Tibial nerve (tissue), 4 donors: ENCODE measurements at places on chromosomes 3 and 15. TPM values are rescaled to one million over a fixed set of nuclear protein-coding genes. Genes with fewer than 3 reads are reported as not detected.

Gene ANKRD63
- not detected for total RNA-seq

Gene SLC25A20
- 22.1 TPM for total RNA-seq

GRCh38 chr15:22954798-22955543 is 25.2 kb downstream of the CYFIP1 start:
- DNase-seq, result no peak

- no peak for DNase-seq
Observed at GRCh38 chr15:60612400-60613048, 133.6 kb upstream of the ICE2 start.

DNA sequence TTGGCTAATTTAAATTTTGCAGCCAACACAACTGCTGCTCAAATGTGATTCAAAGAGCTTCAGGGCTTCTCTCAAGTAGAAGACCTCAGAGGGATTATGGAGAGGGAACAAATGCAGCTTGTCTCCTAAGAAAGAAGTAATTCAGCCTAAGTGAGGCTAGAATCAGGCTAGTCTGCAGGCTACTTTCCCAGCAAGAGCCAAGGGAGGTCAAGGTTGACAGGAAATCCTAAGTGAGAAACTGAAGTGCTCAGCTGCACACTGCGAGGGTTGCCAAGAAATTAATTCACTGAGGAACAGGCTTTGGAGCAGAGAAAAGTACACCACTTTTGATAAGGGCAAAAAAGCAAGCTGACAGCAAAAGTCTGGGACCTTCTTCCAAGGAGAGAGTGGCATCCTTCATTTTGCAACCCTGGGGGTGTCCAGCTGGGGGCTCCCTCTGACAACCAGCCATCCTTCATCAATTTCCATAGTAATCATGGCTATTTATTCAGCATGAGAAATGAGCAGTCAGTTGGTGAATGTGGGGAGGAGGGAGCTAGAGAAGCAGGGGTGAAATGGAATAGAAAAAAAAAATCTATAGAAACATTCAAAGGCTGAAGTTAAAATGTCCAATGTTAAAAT is 646.4 kb upstream of the ADAMTS9 start:
- DNase-seq, result no peak
